ENCODE measurements at places on chromosomes 13 and 19.

GRCh38 chr13:73967397-73968165 lies 166.6 kb downstream of the KLF12 start:
- no peak for DNase-seq

GRCh38 chr13:49584771-49585182 lies 581 bp downstream of the RCBTB1 start:
- no peak for DNase-seq

DNA sequence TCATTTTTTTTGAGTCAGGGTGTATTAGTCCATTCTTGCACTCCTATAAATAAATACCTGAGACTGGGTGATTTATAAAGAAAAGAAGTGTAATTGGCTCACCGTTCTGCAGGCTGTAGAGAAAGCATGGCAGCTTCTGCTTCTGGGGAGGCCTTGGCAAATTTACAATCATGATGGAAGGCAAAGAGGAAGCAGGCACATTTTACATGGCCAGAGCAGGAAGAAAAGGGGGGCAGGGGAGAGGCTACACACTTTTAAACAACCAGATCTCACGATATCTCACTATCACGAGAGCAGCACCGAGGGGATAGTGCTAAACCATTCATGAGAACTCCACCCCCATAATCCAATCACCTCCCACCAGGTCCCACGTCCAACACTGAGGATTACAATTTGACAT lies 44.5 kb upstream of the MIR17HG start:
- DNase-seq: no peak

DNA sequence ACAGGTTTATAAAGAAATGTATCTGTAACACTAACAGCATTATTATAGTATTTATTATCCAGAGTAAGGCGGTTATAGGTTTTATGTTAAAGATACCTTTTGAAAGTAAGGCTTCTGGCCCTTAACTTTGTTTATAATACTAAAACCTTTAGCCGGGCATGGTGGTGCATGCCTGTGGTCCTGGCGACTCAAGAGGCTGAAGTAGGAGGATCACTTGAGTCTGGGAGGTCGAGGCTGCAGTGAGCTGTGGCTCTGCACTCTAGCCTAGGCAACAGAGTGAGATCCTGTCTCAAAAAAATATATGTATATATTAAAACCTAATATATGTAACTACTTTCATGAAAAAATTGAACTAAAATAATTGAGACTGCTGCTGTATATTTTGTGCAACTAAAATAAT lies 98.7 kb upstream of the KLF5 start:
- DNase-seq: no peak

DNA sequence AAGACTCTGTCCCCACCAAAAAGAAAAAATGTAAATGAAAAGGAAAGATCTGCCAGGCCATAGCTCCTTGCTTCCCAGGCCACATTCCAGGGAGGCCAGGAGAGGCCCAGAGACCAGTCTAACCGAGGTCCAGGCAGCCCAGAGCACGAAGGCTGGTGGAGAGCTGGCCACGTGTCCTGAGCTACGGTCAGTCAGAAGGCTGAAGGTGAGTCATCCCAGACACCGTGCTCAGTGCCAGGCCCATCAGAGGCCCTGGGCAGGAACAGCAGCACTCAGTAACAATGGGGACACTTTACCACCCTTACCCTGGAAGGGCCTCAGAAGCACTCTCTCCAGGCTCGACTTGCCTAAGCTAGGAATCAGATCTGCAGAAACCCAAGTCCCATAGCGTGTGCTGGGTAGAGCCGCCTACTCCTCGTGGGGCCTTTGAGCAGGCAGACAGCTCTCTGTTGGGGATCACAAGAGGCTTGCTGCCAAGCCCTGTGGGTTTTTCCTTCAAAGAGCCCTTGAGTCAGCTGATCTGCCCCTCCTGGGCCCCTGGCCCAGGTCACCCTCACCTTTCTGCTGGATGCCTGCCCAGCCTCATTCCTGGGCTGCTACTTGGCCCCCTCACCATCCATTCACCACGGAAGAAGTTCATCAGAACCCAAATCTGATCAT lies 11.6 kb upstream of the DNMT1 start:
- DNase-seq: no peak

GRCh38 chr13:47148543-47148942 lies 251.7 kb upstream of the HTR2A start:
- no peak for DNase-seq

DNA sequence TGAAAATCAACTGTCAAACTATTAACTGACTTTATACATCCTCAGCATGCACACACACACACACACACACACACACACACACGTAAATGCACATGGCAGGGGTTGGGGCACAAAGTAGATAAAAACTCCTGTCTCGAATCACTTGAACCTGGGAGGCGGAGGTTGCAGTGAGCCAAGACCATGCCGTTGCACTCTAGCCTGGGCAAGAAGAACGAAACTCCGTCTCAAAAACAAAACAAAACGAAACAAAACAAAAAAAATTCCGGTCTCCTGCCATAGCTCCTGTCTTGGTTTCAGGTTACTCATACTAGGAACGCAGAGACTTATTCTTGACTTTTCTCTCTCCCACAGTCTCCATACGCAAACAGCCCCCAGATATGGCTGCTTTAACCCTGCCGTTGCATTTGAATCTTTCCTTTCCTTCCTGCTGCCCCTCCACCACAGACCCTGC lies 148.9 kb downstream of the SHISA2 start:
- no peak for DNase-seq

- no peak for DNase-seq
Measured at GRCh38 chr13:80618781-80619180, 277.9 kb upstream of the SPRY2 start.
